ENCODE measurements at places on chromosomes 7 and 10.

- no peak for DNase-seq
Measured at GRCh38 chr10:80126876-80127275, 5.7 kb upstream of the PLAC9 start.

GRCh38 chr10:107856047-107856315 lies 691.5 kb upstream of the SORCS1 start:
- no peak for DNase-seq

DNA sequence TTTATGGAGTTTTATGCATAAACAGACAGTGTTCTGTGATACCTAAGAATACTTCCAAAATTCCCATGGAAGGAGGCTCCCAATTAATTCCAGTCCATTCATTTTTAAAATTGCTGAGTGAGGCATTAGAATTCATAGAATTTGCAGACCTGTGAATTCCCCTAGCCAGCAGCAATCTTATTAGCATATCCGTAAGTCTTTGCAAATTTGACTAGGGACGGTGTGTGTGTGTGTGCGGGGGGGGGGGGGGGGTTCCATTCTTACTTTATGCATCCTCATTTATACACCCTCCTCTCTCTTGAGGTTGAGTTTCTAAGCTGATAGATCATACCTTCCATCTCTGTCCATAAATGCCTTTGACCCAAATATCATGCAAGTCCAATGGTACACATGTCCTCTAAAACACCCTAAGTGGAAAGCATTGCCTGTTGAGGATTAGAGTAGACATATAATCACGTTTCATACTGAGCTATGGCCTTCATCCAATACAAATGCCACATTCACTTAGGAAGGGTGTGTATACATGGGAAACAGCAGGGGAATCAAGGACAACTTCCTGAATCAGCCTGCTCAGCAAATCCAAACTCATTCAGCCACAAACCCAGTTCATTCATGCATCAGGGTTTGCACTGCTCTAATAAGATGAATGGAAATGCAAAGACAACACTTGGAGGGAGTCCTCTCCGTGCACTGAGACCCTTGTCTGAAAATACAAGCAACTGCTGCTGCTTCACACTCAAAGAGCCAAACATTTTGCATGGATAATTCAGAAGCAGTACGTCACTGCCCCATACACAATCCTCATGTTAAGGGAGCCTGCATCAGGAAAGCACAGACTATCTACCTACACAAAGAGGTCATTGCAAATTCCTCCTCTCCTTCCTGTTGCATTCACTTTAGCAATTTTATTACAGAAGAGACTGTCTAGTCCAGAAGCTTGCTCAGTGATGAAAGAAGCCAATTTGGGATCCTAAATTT lies 350.8 kb downstream of the KCNMA1 start:
- DNase-seq: no peak

- DNase-seq: no peak
Measured at GRCh38 chr7:32658467-32658869, 163.2 kb downstream of the AVL9 start.

DNA sequence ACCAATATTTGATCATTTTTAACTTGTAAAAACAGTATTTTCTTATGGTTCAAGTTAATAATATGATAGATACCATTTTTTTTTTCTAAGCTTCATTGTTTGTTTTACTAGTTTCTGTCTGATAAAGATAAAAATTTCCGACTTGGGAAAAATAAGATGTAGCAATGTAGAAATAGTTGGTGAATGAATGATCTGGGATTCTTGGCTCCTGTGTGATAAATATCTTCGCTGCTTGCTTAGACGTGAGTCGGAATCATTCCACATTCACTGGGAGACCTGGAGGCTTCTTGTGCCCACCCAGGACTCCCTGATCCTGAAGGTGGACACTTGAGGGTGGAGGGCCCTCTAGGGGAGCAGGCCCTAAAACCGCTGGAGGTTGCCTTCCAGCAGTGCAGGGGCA lies 47.9 kb downstream of the EXOC4 start:
- DNase-seq: no peak

- no peak for DNase-seq
Measured at GRCh38 chr7:133478591-133479135, 225.8 kb downstream of the EXOC4 start.

DNA sequence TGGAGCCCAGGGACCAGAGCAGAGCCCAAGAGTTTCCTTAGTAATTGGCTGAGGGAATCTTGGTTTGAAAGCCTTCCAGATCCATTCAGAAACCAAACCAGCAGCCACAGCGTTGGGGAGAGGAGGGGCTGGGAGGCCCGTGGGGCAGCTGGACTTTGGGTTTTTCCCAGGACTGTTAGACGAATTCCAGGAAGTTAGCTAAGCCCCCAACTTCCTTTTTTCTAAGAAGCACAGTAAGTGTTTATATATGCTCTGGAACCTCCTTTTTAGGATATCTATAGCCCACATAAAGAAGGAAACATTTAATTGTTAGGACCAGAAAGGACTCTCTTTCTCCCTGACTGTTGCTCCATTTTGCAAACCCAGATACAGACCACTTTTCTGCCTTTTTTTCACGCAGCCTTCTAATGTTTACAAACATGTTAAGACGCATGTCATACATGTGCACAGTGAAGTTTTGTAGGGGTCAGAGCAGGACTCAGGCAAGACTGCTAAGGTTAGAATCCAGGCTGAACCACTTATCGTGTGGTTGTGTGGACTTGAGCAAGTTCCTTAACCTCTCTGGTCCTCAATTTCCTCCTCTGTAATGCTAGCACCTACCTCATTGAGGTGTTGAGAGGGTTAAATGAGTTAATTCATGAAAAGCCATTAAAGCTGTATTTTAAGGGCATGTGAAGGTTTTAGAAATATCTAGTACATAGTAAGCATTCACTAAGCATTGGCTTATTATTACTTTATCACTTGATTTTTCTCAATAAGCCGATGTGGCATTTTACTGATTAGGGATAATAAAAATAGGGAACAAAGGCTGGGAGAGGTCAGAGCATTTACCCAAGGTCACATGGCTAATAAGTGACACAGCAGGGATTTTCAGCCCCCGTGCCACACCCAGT lies 42.4 kb downstream of the TBATA start:
- no peak for DNase-seq

- DNase-seq: no peak
Measured at GRCh38 chr10:73842349-73842748, 31.0 kb upstream of the NDST2 start.

- DNase-seq: no peak
Measured at GRCh38 chr10:130231251-130231741, 95.1 kb downstream of the GLRX3 start.

- DNase-seq: no peak
Measured at GRCh38 chr7:83633516-83633915, 15.4 kb downstream of the SEMA3E start.

- DNase-seq: no peak
Measured at GRCh38 chr7:46518713-46519112, 597.6 kb upstream of the IGFBP3 start.

- DNase-seq: no peak
Measured at GRCh38 chr7:27167916-27168264, 2.6 kb upstream of the HOXA9 start.

DNA sequence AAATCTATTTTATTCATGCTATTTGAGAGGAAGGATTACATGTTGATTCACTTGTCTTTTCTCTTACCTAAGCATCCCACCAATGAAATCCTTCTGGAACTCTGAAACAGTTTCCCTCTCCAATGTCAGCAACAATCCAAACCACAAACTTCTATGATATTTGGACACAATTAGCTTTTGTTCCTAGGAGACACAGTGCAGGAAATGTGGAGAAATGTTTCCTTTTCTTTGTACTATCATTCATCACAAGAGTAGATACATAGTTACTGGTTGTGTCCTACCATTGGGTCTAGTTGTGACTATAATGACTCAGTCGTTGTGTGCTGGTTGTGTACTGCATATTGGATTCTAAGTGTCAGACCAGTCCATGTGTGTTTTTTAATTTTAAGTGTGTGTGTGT lies 156.8 kb upstream of the MAGI2 start:
- DNase-seq: no peak

DNA sequence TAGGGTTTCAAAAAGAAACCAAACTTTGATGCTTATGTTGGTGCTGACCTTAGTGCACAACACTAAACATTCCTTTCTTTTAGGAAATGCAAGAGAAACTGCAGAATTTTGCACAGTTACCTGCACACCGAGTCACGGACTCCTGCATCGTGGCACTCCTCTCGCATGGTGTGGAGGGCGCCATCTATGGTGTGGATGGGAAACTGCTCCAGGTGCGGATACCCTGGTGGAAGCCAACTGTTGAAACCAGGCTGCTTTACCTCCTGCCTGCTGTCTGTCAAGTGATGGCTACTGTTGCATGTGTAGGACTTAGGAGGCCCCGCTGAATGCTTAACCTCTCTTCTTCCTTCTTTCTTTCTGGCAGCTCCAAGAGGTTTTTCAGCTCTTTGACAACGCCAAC lies 11.7 kb downstream of the CASP2 start:
- peak; percentile 27 for DNase-seq

- no peak for DNase-seq
Measured at GRCh38 chr7:144035385-144035784, 13.4 kb upstream of the OR2A5 start.

DNA sequence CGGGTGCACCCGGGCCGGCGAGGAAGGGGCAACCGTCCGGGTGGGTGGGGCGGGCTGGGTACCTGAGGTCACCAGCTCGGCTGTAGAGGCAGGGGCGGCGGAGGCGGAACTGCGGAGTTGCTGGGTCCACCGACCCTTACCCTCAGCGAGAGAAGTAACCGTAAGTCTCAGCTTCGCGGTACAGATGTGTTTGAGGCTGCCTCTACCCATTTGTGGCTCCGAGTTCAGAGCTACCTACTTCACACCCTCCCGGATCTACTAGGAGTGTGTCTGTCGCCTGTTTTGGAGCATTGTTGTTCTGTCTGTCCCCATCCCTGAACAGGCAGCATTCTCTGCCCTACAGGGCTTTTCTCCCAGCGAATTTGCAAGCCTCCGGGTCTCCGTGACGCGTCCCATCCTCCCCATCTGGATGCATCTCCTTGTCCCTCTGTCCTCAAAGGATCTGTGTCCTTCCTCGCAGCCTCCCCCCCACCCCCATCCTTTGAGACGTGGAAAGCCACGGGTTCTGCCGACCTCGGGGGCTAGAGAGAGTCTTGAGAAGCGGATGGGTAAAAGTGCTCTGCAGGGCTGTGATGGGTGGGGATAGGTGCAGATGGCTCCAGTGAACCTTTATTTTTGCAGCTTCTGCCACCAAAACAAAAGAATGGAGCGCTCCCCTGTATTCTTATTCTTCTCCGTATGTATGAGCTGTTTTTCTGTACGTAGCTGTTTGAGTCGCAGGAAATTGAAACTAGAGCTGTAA lies 757 bp downstream of the ANKIB1 start:
- DNase-seq: peak; percentile 6

DNA sequence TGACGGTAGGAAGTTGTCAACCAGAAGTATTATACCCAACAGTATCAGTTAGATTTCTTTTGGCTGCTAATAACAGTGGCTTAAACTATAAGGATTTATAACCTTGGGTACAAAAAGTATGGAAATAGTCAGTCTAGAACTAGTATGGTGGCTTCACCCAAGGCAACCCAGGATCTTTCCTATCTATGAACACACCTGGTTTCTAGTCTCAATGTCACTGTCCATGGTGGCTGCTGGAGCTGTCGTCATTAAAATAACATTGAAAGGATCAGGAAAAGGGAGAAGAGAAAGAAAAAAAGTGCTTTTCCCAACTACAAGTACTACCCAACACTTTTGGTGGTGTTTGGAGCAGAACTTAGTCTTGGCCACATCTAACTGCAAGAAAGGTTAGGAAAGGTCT lies 27.7 kb downstream of the PHTF2 start:
- no peak for DNase-seq

GRCh38 chr7:131925636-131926035 lies 369.2 kb upstream of the PODXL start:
- no peak for DNase-seq

DNA sequence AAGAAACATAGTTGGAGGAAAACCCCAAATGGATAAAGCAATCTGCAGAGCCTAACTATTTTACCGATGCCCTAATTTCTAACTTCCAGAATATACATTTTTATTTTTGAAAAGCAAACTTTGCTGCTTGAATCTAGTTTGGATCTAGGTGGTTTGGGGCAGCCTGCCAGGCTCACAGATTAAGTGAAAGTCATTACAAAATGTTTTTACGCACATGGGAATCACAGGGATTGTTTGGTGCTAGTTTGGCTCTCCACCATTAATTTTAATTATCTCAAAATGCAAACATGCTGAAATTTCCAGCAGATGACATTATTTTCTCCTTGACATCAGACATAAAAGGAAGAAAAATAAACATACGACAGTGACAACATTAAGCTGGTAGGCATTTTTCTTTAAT lies 166.7 kb upstream of the INHBA start:
- no peak for DNase-seq

GRCh38 chr7:47698386-47698785 lies 116.5 kb upstream of the TNS3 start:
- DNase-seq: no peak

- DNase-seq: peak; percentile 26
Measured at GRCh38 chr10:8444630-8445029, 390.1 kb downstream of the GATA3 start.

DNA sequence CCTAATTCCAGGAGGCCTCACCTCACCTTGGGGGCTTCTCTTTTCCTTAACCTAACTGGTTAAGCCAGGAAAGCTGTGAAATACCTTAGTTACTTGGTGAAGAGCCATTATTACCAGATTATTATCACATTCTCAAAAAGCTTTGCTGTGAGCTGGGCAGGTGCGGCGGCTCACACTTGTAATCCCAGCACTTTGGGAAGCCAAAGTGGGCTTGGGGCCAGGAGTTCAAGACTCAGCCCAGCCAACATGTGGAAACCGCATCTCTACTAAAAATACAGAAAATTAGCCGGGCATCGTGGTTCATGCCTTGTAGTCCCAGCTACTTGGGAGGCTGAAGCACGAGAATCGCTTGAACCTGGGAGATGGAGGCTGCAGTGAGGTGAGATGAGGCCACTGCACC lies 102.4 kb upstream of the KLF6 start:
- DNase-seq: no peak

DNA sequence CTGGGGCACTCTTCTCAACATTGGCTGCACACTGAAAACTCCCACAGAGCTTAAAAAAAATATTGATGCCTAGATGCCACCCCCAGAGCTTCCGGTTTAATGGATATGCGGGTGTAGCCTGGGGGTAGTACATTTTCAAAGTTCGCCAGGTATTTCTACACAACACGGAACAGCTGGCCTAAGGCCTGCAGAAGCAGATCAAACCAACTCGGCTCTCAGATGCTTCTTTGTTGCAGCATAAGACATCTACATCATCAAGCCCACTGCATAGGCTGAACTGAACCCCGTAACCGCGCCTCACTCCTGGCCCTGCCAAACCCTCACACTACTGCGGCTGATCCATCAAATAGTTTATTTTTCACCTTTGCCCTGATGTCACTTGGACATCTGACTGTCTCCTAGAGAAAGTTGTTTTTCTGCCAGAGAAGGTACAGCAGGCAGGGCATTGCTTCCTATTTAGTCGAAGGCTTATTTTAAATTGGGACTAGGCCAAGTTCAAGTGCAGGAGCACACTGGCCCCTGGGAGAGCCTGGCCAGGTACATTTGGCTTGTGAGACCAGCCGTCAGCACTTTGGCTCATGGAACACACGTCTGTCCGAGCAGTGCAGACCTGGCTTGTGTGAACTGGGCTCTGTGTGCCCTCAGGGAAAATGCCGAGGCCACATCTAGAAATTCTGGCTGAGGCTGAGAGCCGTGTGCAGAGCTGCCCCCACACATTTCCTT lies 113.3 kb downstream of the TACC2 start:
- DNase-seq: no peak

GRCh38 chr10:11213137-11213536 lies 195.5 kb downstream of the CELF2 start:
- no peak for DNase-seq

- DNase-seq: no peak
Measured at GRCh38 chr7:69256634-69257081, 341.6 kb upstream of the AUTS2 start.

Measured in stimulated activated CD8-positive, alpha-beta memory T cell treated with anti-CD3 and anti-CD28 coated beads, Interleukin-4, amount 100 ng/mL, for 24 hours (primary cell).